SK-MEL-5 (cell line): ENCODE measurements at places on chromosomes 7 and 10. TPM values are rescaled to one million over a fixed set of nuclear protein-coding genes. Genes with fewer than 3 reads are reported as not detected.
A peak's percentile ranks its signal among the peaks of the same experiment; 100 is the strongest.

CNNM1 gene
- 0.03 and 0.05 TPM in 2 replicates for total RNA-seq

GRCh38 chr7:91276909-91277308, 12.7 kb downstream of the FZD1 start:
- DNase-seq = no peak

GRCh38 chr10:92997620-92998019, 63.0 kb upstream of the CYP26C1 start:
- no peak for DNase-seq

DNA sequence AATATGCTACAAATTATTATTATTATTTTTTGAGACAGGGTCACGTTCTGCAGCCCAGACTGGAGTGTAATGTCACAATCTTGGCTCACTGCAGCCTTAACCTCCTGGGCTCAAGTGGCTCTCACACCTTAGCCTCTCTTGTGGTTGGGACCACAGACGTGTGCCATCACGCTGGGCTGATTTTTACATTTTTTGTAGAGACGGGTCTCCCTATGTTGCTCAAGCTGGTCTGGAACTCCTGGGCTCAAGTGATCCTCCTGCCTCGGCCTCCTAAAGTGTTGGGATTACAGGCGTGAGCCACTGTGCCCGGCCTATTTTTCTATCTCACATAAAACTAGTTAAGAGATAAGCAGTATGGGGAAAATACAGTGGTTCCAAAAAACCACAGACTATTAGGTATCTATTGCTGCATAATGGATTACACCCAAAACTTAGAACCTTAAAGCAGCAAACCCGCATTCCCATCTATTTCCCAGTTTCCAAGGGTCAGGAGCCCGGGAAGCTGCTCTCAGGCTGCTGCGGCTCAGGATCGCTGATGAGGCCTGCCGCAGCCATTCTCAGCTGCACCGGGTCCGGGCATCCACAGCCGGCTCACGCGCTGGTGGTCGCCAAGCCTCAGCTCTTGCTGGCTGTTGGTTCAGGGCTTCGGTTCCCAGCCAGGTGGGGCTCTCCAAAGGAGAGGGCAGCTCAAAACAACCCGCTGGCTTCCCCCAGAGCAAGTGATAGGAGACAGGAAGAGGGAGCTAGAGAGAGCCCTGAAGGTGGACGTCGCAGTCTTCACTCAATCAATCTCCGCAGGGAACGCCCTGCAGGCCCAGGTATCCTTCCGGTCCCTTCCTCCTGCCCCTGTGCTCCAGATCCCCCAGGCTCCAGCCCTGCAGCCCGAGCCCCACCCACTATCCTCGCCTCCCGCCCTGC, 128.2 kb downstream of the UBE2H start:
- DNase-seq = peak; percentile 68

- no peak for DNase-seq
Measured at GRCh38 chr10:118045158-118045836, 1.4 kb downstream of the RAB11FIP2 start.

CHST15 gene
- not detected in 2 replicates for total RNA-seq

BUB3 gene
- total RNA-seq = 169 and 180 TPM in 2 replicates

CPA4 gene
- 0.11 and 0.16 TPM in 2 replicates for total RNA-seq

SRGN gene
- 3.9 and 4.8 TPM in 2 replicates for total RNA-seq

ADIRF gene
- not detected in 2 replicates for total RNA-seq

CPSF4 gene
- 48.8 and 53.7 TPM in 2 replicates for total RNA-seq

PKD2L1 gene
- not detected in 2 replicates for total RNA-seq

DNA sequence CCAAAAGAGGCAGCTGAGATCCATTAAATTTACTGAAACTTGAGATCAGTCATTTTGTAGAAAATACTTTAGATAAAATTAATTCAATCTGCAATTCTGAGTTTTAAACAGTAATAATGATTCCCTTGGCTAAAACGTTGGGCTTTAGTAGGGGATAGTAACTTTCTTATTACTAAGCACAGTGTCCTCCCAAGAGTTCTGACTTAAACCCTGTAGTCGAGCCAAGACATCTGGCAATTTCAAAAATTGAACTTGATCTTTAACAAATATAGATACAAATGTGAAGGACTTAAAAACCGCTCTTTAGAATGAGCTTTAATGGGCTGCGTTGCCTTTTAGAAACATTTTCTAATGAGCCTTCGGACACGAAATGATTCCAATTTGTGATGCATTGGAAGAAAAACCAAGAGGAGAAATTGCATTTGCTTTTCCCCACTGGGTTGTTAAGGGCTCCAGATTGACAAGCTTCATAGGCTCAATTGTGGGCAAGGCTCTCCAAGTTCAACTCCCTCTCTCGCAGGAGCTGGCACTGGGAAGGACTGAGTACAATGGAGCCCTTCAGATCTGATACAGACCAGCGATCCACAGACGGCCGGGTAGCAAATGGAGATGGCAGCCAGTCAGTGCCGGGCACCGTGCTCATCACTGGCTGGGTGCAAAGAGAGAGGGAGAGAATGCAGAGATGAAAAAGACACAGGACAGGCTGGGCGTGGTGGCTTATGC, 921.3 kb upstream of the AUTS2 start:
- no peak for DNase-seq

DNA sequence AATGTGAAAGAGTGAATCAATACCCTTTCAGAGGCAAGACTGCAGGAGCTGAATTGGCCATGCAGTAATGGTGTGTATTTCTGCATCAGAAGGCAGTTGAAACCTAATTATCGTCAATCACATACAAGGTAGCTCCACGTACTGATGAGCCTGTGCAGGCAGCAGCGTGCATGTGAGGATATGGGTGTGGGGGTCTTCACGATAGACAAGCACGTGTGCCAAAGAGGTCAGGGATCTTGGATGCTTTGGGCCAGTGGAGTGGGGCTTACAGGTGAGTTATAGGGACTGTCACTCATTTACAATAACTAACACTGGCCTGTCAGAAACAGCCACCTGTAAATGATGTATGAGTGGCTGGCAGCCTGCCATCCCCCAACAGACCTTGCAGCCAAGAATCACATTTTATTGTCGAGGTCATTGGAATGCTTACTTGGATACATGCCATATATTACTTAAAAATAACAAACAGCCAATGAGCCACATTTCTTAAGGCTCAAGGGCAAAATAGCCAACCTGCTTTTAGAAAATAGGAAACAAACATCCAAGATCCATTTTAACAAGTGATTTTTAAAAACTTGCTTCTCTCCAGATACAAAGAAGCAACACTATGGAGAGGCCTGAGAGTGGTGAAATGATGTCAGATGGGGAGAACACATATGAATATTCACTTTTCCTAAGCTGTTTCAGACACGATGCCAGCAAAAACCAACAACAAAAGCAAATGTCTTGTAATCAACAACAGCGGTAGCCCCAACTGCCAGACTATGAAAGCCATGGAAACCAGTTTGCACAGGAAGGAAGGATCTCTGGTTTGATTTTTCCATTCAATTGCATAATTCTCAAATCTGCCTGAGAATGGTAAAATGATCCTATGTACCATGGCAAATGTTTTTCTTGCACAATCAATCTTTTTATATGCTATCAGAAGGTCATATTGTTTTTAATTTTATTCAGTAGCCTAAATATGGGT, 210.7 kb downstream of the SKAP2 start:
- DNase-seq = no peak

GRCh38 chr7:88635149-88635548, 124.4 kb upstream of the ZNF804B start:
- no peak for DNase-seq

DNA sequence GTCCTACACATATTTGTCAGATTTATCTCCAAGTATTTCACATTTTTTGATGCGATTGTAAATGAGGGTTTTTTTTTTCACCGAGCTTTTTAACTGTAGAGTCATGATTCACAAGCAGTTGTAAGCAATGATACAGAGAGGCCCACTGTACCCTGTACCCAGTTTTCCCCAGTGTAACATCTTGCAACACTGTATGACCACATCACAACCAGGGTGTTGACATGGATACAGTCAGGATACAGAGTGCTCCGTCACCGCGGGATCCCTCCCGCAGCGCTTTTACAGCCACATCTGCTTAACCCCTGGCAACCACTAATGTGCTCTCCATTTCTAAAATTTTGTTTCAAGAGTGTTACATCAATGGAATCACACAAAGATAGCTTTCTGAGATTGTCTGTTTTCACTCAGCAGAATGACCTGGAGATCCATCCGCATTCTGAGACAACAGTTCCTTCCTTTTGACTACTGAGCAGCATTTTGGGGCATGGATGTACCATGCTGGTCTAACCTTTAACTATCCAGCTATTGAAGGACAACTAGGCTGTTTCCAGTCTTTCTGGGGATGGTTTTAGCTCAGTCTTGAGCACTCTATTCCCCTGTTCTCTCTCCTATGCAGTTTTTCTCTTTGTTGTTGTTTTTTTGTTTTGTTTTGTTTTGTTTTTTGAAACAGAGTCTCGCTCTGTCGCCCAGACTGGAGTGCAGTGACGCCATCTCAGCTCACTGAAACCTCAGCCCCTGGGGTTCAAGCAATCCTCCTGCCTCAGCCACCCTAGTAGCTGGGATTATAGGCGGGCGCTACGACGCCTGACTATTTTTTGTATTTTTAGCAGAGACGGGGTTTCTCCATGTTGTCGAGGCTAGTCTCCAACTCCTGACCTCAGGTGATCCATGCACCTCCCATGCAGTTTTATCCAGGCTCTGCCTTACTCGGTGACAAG, 25.9 kb downstream of the GPRIN2 start:
- DNase-seq = no peak

GRCh38 chr7:105940109-105940508, 23.0 kb upstream of the CDHR3 start:
- no peak for DNase-seq

DNA sequence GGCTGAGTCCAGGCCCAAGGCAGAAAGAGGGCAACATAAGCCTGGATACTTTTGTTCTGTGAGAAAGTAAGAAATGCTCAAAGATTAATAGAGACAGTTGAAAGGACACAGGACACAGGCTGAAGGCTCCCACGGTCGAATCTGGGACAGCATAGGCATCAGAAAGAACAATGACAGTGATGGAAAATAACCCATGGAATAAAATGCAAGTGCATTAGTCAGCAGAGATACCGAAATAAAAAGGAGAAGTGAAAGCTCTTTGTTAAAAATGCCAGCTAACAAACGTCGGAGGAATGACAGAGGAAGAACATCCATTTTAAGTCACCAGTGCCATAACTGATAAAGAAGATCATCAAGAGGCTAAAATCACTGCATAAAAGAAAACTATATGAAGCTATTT, 19.6 kb upstream of the AGAP5 start:
- no peak for DNase-seq

DNA sequence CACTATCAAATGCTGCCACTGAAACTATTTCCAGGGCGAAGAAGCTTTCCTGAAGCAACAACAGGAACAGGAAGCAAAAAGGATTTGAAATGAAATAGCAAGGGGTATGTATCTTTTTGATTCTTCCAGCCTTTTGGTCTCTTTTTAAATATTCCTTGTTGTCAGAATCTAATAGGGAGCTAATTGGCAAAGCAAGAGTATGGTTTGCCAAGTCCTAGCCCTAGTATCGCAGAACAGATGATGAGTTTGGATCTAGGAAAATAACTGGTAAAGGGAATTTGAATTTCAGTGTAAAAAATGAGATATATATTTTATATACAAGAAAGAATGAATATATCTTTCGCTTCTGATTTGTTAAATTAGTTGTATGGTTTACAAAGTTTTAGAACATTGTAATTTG, 252.5 kb downstream of the ANKRD7 start:
- no peak for DNase-seq

ITPRID1 gene
- not detected in 2 replicates for total RNA-seq
